Erythroblast (primary cell): ENCODE measurements at places on chromosomes 12 and 14.

- no peak for DNase-seq
Observed at GRCh38 chr12:125882141-125882540, 816.9 kb downstream of the AACS start.

DNA sequence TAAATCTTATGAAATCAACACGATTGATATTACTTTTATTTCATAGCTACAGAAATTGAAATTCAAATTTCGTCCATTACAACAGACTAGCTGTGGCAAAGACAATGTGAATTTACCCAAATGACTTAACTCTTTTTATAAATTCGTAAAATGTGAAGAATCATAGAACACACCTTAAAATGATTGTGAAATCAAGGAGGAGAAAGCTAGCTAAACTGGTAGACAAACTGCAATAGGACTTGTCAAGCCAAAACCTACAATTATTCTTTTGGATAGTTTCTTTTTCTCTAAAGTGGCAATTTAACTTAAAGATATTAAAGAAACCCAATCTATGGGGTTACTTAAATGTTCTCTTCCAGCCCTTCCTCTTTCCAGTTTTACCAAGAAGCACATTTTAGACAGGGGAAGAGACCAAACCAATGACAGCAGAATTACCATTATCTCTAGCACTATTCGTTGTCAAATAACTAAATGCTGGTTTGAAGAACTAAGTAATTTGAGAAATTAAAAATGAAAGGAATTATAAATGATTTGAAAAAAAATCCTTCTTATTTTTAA lies 807 bp upstream of the SLC16A7 start:
- DNase-seq, result no peak

DNA sequence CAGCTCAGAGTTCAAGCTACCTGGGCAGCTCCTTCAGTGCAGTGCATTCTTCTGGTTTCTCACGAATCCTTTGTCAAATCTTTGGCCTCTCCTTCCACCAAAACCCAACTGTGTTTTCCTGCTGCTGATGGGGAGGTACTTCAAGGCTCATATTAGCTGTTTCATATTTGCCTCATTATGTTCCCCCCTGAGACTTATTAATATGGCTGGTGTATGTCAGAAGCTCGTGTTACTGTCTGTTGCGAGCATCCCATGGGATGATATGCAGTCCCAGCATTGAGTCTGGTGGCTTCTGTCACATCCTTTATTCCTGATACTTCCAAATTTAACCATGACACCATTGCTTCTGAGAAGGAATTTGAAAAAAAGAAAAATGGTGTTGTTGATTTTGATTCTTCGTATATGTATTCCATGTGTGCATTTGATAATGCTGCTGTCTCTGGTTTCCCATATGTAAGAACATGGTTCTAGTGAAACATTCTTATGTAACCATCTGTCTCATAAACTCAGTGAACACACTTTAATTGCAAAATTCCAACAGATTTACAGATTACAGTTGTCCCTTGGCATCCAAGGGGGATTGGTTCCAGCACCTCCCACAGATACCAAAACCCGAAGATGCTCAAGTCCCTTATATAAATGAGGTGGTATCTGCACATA lies 149.1 kb downstream of the KICS2 start:
- no peak for DNase-seq

GRCh38 chr12:68479261-68479895 lies 131.3 kb upstream of the RAP1B start:
- no peak for DNase-seq

- DNase-seq, result no peak
Observed at GRCh38 chr14:91058042-91058581, 2.3 kb downstream of the RPS6KA5 start.

GRCh38 chr12:108110844-108111243 lies 18.2 kb upstream of the WSCD2 start:
- no peak for DNase-seq

DNA sequence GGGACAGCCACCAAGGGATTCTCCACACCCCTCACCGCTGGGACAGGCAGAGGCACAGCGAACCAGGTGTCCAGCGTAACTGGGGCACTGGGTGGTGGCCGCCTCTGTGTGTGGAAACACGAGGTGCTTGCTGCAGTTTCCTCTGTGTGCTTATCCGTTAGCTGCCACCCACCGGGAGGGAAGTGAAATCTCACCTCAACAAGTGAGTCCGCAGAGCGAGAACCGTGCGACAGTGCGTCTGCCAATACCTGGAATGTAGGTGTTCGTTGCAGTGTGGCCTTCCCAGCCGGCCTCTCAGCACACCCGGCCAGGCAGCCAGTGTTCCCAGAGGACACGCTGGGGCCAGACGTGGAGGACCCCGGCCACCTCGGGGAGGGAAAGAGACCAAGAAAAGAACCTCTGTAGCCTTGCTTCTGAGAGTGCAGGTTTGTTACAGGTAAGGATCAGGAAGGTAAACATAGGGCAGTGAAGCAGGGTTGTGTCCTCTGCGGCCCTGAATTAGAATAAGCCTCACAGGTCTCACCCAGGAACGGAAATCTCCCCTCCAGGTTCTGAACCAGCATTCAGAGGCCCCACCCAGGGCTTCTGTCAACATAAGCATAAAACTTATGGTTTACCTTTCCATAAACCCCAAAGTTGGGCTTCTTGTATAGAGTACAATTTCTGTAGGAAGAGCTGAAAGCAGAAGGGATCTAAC lies 1.5 kb downstream of the BCL2L14 start:
- DNase-seq, result no peak
